ENCODE measurements at places on chromosomes 2 and 18.

GRCh38 chr2:136844546-136844945 lies 79.2 kb downstream of the THSD7B start:
- DNase-seq: no peak

- no peak for DNase-seq
Measured at GRCh38 chr2:233096006-233096405, 35.9 kb downstream of the INPP5D start.

- DNase-seq: no peak
Measured at GRCh38 chr2:73000808-73001570, 70.5 kb downstream of the SFXN5 start.

GRCh38 chr18:78776151-78776550 lies 203.5 kb upstream of the SALL3 start:
- DNase-seq: no peak

Data from NCI-H2081 (cell line).